ENCODE measurements at places on chromosomes 4 and X.
A peak's percentile ranks its signal among the peaks of the same experiment; 100 is the strongest.

- H3K4me3 ChIP-seq = peak overlapping the region; percentile 10
- H3K36me3 ChIP-seq = no peaks in the 10 kb centered on the region
Measured at GRCh38 chrX:2696698-2697215, 5.7 kb downstream of the CD99 start.

- H3K27ac ChIP-seq = no peak overlapping the region
- no peaks in the 10 kb centered on the region for H3K27me3 ChIP-seq
- no peak for ATAC-seq
Measured at GRCh38 chr4:108619372-108620100, 840 bp upstream of the RPL34 start.

DNA sequence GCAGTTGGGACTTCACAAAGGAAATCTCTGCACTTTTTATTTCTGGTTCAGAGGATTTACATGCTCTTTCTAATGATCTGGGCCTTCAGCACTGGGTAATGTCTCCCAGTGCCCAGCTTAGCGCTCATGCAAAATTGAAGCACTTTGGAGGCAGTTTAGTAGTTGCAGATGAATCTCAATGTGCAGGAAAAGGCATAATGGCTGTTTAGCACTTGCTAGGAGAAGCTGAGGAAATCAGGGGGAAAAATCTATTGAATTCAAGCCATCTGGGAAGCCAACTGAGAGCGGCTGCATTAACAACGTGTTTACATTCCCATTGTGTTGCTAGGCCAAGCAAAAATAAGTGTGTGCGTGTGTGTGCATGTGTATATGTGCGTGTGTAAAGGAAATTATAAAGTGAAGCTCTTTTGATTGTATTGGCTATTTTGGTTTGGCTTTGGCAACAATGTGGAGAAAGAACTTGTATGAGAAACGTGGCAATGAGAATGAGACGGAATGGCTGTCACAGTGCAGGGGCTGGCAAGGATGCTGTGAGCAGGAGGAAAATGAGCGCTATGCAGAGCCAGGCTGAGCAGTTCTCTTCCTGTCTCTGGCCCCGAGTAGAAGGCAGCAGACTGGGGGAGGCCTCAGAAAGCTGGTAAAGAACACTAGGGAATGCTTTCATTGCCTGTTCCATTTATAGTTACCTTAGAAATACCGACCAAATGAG lies 231.5 kb downstream of the UNC5C start:
- H3K27me3 ChIP-seq = no peaks in the 10 kb centered on the region
- no peak overlapping the region for H3K4me3 ChIP-seq
- no peaks in the 10 kb centered on the region for H3K4me1 ChIP-seq
- no peaks in the 10 kb centered on the region for H3K36me3 ChIP-seq
- no peak for ATAC-seq

- no peak overlapping the region for H3K27ac ChIP-seq
- H3K4me3 ChIP-seq = no peak overlapping the region
- ATAC-seq = no peak
- no peaks in the 10 kb centered on the region for H3K4me1 ChIP-seq
- no peaks in the 10 kb centered on the region for H3K36me3 ChIP-seq
Measured at GRCh38 chrX:23820235-23820782, 37.3 kb downstream of the SAT1 start.

Measured in gastroesophageal sphincter (tissue), 4 donors.